ENCODE measurements at places on chromosomes 5 and 9. TPM values are rescaled to one million over a fixed set of nuclear protein-coding genes. Genes with fewer than 3 reads are reported as not detected.
A peak's percentile ranks its signal among the peaks of the same experiment; 100 is the strongest.

DNA sequence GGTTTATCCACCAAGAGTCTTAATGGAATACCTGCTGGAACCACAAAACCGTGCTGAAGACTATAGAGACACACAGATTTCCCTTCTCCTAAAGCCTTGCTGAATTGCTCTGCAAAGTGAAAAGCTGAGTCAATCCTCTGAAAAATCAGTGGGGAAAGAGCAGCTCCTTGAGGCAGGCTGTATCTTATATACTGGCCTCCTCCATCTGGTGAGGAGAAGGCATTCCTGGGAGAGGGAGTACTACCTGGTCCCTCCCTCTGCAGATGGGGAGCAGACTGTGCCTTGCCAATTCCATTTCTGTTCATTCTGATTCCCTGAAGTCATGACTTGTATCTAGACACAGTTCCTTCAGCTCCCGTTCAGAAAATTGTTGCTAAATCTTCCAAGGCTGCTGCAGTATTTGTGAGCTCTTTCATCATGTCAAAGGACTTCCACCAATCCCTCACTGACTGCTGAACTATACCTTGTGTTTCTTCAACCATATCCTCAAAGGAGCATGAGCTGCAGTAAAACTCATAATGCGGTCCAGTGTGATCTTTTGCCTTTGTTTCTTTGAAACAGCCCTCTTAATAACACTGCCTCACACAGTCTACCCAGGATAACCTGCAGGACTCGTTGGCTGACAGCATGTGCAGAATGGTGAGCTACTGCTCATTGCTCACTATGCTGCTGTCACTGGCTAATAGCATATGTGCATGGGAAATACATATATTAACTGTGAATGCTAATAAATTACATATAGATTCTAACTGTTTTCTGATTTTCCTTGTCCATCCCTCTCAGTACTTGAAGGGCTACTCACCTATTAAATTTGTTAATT, 84.5 kb downstream of the FOXD1 start:
- DNase-seq: no peak

- no peak for DNase-seq
These were observed 7.8 kb upstream of the GADD45G start for GRCh38 chr9:89596937-89597555.

Gene CDC14B
- 15.5 TPM for total RNA-seq

DNA sequence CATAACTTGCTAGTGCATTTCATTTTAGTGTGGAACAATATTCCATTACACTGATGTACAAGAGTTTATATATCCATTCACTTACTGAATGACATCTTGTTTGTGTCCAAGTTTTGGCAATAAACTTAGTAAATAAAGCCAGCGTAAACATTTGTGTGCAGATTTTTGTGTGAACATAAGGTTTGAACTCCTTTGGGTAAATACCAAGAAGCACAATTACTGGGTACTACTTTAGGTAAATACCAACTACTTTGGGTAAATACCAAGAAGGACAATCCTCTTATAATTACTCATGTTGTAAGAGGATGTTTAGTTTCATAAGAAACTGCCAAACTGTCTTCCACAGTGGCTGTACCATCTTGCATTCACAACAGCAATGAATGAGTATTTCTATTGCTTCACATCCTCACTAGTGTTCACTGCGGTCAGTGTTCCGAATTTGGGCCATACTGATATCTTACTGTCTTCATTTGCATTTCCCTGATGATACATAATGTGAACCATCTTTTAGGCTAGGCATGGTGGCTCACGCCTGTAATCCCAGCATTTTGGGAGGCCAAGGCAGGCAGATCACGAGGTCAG, 2.3 kb upstream of the SYK start:
- no peak for DNase-seq

GRCh38 chr5:159179529-159180305, 29.6 kb downstream of the RNF145 start:
- no peak for DNase-seq

Gene DOK3
- total RNA-seq: 7.7 TPM

GRCh38 chr9:36874921-36875320, 159.1 kb downstream of the PAX5 start:
- DNase-seq: no peak

GRCh38 chr9:105757496-105758251, 63.3 kb downstream of the TMEM38B start:
- DNase-seq: no peak

GRCh38 chr9:86069206-86069869, 30.0 kb downstream of the GOLM1 start:
- no peak for DNase-seq

Gene THBS4
- total RNA-seq: 1.6 TPM

- DNase-seq: no peak
These were observed 125.7 kb downstream of the FBN2 start for GRCh38 chr5:128412145-128412930.

Gene SEMA6A
- total RNA-seq: 4.9 TPM

GRCh38 chr5:151947931-151948608, 23.4 kb upstream of the GLRA1 start:
- DNase-seq: no peak

DNA sequence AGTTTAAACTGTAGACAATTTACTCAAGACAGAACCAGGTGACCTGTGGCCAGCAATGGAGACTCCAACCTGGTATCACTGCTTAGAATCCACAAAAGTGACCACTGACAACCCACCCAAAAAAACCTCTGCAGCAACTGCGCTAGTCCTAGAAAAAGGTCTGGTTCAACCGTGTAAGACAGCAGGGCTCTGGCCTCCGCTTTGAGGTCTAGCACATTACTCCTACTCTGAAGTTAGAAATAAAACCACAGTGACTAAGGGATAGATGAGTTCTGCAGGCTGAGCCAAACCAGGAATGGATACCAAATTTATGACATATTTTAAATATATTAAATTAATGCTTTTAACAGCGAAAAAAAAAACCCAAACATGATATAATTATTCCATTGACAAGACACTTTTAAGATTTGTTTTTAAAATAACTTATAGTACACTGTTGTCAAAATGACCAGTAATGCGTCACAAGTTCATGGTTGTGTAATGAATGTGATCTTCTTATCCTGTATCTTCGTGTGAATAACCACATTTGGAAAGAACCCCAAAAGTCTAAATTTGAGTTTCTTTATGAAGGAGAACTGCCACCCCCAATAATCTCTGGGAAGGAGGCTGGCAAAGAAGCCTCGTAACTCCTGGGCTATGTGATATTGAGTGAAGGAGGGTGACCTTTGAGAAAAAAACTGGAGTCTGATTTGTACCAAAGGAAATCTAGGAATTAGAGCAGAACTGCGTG, 101.9 kb upstream of the SLC44A1 start:
- DNase-seq: no peak

Gene KIF20A
- total RNA-seq: 5.2 TPM

- no peak for DNase-seq
These were observed 66.0 kb downstream of the ZNF366 start for GRCh38 chr5:72441094-72441723.

Gene SH3PXD2B
- total RNA-seq: 48.9 TPM

DNA sequence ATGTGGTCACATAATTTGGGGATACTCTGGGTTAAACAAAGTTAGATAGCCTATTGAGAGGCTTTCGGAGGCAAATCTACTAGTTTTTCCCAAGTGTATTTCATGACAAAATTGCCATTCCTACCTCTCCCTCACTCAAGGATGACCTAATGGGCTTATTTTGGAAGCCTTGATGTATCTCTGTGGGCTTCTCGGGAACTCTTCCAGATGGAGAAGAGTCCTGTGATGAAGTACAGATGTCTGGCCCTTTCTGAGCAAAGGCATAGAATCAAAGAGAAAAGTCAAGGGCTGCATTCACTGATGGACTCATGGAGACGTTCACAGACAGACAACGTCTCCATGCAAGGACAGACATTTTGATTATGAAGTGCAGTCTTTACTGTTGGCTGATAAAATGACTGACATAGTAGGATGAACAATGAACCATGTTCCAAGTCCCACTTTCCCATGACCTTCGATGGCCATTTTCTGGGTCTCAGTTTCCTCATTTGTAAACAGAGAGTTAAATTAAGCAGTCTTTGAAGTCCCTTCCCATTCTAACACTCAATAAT, 347.2 kb upstream of the CD180 start:
- DNase-seq: no peak

- DNase-seq: peak; percentile 76
These were observed 9.6 kb upstream of the PTGES2 start for GRCh38 chr9:128136816-128137793.

- no peak for DNase-seq
These were observed 382.0 kb downstream of the PSAT1 start for GRCh38 chr9:78678877-78679276.

GRCh38 chr5:118616281-118616680, 372.1 kb downstream of the DTWD2 start:
- DNase-seq: no peak

Gene CTNND2
- 2.1 TPM for total RNA-seq

DNA sequence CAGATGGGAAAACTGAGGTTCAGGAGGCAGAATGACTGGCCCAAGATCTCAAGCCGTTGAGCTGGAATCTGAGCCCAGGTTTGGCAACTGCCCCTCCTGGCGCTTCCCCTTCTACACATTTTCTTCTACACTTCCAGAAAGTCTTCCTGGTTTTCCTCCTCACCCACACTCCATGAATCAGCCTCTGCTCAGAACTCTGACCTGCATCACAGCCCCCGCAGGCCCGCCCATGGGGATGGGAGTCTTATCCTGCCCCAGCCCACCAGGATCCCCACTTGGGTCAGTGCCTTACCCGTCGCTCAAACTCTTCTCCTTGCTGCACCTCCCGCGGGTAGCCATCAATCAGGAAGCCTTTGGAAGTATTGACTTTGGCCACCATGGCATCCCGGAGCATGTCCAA, 5.9 kb downstream of the AK1 start:
- no peak for DNase-seq

Gene PCDHA6
- total RNA-seq: 23.5 TPM

DNA sequence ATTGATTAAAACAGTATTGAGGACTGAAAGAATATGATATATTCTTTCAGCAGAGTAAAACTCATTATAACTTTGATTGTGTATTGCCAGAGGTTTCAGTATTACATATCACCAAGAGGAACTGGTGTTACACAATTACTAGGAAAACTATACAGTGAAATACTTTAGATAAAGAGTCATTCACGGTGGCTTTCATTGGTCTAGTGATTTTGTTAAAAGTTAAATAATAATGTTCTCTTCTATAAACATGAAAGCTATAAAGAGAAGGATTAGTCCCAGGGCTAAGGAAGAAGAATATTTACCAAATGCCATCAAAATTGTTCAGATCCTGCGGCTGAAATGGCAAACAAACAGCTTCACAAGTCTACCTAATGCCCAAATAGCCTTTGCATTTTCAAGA, 306.2 kb downstream of the SEMA5A start:
- DNase-seq: no peak
